Neural progenitor cell (in vitro differentiated cells): ENCODE measurements at places on chromosomes 13 and 19. TPM values are rescaled to one million over a fixed set of nuclear protein-coding genes. Genes with fewer than 3 reads are reported as not detected.
A peak's percentile ranks its signal among the peaks of the same experiment; 100 is the strongest.

DNA sequence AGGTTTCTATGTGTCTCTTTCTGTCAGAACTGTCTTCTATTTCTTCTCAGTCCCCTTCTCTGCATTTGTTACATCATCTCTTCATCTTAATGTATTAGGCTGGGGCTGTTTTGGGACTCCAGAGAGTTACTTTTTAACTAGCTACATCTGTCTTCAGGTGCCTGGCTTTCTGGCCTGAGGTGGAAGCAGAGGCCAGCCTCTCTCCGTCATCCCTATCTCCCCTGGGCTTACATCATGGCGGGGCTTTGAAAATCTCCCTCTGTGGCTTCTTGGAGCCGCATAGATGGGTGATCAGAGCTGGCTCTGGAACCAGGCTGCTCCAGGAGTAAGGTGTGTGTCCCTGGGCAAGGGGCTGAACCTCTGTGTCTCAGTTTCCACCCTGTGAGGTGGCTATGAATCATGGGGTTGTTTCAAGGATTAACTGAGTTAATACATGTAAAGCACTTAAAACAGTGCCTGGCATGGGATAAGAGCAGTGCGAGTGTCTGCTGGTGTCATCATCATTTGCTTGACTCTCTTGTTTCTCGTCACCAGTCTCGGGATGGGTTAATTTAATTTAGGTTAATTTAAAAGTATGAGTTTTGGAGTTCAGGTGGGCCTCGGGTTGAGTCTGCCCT lies 2.0 kb downstream of the EPN1 start:
- peaks cover 19% of the 10 kb centered on the region for H3K4me1 ChIP-seq
- H3K36me3 ChIP-seq, result no peaks in the 10 kb centered on the region
- H3K27me3 ChIP-seq, result no peaks in the 10 kb centered on the region
- H3K27ac ChIP-seq, result no peak overlapping the region
- H3K4me3 ChIP-seq, result no peak overlapping the region
- DNase-seq, result no peak

Gene SELENOV
- total RNA-seq, result 0.73 and 6.2 TPM in 2 replicates

Gene NOTCH3
- 17.1 and 71.8 TPM in 2 replicates for total RNA-seq

- H3K4me3 ChIP-seq, result no peak overlapping the region
- no peaks in the 10 kb centered on the region for H3K27me3 ChIP-seq
- no peak for DNase-seq
- H3K27ac ChIP-seq, result peak overlapping the region; percentile 77
- no peaks in the 10 kb centered on the region for H3K36me3 ChIP-seq
- H3K4me1 ChIP-seq, result peaks cover 39% of the 10 kb centered on the region
Observed at GRCh38 chr13:100196375-100196774, 107.5 kb downstream of the PCCA start.

DNA sequence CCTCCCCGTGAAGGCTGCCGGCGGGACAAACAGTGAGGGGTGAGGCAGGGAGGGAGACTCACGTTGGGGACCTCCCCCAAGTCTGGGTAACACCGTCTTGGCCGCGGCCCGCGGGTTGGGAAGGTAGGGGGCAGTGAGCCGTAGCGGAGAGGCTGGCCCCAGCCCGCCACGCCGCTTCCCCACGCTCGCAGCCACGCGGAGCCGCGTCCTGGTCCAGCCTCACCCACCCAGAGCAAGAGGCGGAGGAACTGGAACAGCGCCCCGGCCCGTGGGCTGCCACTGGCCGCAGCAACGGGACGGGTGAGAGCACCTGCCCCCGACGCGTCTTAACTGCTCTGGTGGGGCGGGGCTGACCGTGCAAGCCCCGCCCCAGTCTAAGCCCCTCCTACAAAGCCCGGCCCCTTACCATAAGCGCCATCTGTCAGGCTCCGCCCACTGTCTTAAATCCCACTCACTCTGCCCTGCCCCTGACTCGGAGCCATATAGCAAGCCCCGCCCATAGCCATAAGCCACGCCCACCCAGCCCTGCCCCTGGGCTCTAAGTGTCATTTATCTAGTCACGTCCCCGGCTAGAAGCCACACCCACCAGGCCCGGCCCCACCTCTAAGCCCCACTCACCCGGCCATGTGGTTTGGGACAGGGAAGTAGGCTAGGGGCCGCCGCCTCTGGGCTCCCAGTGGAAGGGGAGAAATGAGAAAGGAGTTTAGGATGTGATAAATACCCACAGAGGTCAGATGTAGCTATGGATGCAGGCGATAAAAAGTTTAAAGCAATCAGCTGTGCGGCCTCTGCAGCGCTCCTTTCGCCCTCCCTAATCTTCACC lies 2.1 kb upstream of the CCL25 start:
- DNase-seq, result peak; percentile 99
- H3K4me3 ChIP-seq, result peak overlapping the region; percentile 48
- peaks cover 26% of the 10 kb centered on the region for H3K4me1 ChIP-seq
- H3K27me3 ChIP-seq, result peaks cover 24% of the 10 kb centered on the region

- no peak overlapping the region for H3K27ac ChIP-seq
- H3K4me3 ChIP-seq, result no peak overlapping the region
- H3K36me3 ChIP-seq, result no peaks in the 10 kb centered on the region
- DNase-seq, result no peak
- no peaks in the 10 kb centered on the region for H3K27me3 ChIP-seq
- no peaks in the 10 kb centered on the region for H3K4me1 ChIP-seq
Observed at GRCh38 chr13:32881074-32881776, 135.0 kb upstream of the KL start.
